Right cardiac atrium (tissue), 5 donors: ENCODE measurements at places on chromosomes 4 and X. TPM values are rescaled to one million over a fixed set of nuclear protein-coding genes. Genes with fewer than 3 reads are reported as not detected.
A peak's percentile ranks its signal among the peaks of the same experiment; 100 is the strongest.

GRCh38 chr4:3479358-3480101 is 16.4 kb downstream of the DOK7 start:
- DNase-seq: peak; percentile 81

GRCh38 chr4:89805297-89805696 is 31.7 kb downstream of the SNCA start:
- no peak for DNase-seq

Gene PNMA5
- total RNA-seq: 0.12 TPM

DNA sequence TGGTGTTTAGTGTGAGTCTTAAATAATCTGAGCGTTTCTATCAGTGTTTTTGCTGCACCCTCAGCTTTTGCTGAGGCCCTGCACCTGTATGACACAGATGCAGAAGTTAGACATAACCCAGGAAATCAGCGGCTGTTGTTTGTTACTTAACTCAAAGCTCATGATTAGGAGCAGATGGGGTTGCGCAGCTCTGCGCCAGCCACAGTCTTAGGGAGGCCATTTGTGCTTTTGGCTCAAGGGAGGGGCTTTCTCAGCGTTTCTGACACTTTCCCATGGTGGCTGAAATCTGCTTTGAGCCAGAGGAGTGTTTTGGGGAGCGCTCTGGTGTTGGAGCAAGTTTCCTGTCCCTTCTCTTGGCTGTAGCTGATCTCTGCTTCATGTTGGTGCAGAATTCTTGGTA is 433.8 kb downstream of the NAF1 start:
- no peak for DNase-seq

Gene AFM
- total RNA-seq: not detected
